Fibroblast of skin of right quadriceps (primary cell): ENCODE measurements at places on chromosomes 4 and X.
A peak's percentile ranks its signal among the peaks of the same experiment; 100 is the strongest.

GRCh38 chrX:19334945-19335626 is 8.6 kb upstream of the PDHA1 start:
- peak; percentile 1 for DNase-seq

GRCh38 chrX:68409194-68409593 is 24.1 kb downstream of the OPHN1 start:
- DNase-seq: no peak

- DNase-seq: peak; percentile 19
These were observed 6.8 kb upstream of the ANOS1 start for GRCh38 chrX:8738588-8739189.

DNA sequence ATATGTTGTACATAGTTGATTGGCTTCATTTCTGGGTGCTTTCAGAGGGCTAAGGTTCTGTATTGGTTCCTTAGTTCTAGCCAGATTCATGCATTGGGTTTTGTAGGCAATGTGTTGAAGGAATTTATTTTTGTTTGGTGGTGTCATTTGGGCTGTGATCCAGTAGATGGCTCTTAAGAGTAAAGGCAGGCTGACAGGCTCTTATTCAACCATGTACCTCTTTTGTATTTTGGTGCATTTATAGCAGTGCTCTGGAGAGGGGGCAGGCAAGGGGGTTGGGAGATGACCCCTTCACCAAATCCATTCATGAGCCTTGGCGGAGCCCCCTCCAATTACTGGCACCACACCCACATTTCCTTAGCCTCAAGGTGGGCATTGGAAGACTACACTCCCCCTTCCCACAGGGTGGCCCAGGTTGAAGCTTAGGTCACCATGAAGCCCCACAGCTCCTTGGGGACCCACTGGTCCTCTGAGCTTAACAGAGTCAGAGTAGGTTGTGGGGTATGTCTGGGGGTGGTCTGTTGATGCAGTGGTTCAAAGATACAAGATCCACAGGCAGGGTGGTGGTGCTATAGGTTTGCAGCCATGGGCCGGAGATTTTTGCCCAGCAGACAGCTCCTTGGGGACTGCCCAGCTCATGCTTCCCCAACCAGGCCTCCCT is 143.0 kb upstream of the GNPDA2 start:
- DNase-seq: no peak

DNA sequence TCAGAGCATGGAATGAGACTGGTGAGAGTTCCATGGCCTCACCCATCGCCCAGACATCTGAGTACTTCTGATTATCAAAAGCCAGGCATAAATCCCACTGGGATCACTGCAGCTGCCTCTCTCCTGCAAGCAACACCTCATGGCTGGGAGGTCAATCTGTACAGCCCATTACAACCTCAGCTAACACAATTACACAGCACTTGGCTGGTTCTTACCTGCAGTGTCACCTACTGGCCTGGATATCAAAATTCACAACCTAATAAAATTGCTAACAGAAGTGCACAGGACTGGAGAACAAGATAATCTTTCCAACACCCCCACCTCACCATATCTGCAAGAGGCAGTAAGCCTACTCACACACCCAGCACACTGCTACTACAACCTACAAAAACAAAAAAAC is 341.7 kb upstream of the NDST3 start:
- no peak for DNase-seq

DNA sequence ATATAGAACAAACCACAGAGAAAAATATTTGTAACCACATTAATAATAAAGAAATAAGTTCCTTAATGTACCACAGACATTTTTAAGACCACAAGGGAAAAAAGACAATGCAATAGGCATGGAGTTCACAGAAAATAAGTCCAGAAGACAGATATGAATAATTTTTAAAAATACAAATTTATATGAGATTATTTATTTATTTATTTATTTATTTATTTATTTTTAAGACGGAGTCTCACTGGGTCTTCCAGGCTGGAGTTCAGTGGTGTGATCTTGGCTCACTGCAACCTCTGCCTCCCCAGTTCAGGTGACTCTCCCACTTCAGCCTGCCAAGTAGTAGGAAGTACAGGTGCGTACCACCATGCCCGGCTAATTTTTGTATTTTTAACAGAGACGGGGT is 53.7 kb downstream of the THAP9 start:
- peak; percentile 7 for DNase-seq

DNA sequence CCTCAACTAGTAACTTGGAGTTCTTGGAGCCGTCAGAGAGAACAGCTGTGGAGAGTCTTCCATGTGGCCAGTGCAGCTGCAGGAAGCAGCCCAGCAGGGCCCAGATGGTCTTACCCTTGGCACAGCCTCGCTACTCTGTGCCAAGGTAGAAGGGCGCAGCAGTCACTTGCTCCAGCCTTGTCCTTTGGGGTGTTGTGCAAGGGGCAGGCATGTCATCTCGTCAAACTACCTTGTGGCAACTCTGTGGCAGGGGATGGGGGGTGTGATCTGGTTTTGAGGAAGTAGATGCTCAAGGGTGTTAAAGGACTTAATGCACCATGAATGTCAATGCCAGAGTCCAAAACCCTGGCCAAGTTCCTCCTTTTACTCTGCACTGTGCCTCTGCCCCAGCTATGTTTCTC is 34.2 kb upstream of the TBC1D14 start:
- no peak for DNase-seq

DNA sequence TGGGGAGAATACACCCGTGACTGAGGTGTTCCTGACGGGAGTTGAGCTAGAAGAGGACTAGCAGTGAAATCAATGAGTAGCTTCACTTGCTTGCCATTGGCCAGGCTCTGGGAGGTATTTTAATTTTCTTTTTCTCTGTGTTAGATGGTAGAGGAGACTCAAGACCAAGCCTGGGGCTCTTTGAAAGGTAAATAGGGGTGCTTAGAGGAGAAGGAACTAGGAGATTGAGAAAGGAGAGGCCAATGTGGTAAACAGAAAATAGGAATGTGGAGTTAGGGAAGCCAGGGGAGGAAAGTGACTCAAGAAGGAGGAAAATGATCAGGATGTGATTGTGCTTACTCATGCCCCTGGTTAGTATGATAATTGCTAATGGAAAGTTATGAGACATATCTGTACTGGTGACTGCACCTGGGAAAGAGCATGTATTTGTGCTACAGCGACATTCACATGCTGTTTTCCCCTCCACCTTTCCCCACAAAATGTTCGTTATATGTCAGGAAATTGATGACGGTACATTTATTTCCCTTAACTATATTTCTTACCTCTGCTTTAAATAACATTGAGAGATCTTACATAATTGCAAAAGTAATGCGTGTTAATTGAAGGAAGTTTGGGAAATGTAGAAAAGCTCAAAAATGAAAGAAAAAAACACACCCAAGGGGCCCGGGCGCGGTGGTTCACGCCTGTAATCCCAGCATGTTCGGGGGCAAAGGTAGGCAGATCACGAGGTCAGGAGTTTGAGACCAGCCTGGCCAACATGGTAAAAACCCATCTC is 16.9 kb upstream of the LRBA start:
- peak; percentile 61 for DNase-seq

GRCh38 chrX:18045436-18045835 is 175.2 kb downstream of the BEND2 start:
- no peak for DNase-seq

DNA sequence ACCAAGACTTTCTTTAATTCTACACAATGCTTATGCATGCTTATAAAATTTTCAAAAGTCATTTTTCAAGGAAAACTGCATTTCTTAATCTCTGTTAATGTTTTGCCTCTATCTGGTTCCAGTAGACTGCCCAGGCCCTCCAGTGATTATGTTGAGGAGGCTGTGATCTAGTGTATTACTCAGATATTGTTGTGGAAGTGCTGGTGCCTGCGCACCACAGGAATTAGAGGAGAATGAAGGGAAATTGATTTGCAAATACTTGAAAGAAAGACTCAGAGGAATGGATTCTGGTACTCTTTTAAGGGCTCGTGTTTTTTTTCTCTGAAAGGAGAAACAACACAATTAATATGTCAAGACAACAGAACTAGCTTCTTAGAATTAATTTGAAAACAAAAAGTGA is 1015.1 kb downstream of the RPA4 start:
- peak; percentile 61 for DNase-seq

DNA sequence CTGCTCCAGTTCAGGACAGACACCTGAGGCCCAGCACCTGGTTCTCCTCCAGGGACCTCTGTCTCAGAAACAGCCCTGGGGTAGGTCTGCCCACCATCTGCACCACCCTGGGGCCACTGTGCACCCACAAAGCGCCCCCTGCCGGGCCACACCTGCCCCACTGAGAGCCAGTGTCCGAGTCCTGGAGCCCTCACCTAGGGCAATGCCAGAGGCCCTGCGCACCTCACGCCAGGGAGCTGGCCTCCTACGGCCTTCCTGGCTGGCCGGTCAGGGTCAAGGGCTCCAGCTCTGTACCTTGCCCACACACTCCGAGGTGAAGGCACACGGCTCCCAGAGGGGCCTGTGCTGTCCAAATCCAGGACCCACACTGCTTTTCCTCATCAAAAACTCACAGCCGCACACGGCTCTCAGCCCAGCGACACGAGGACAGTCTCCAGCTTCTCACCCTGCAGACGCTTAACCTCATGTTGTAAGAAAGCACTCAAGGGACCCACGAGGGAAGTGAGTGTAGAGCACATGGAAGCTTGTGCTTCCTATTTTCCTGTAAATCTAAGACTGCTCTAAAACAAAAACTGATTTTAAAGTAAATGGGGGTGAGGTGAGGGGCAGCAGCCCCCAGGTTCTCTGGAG is 5.4 kb downstream of the CTBP1 start:
- DNase-seq: no peak

DNA sequence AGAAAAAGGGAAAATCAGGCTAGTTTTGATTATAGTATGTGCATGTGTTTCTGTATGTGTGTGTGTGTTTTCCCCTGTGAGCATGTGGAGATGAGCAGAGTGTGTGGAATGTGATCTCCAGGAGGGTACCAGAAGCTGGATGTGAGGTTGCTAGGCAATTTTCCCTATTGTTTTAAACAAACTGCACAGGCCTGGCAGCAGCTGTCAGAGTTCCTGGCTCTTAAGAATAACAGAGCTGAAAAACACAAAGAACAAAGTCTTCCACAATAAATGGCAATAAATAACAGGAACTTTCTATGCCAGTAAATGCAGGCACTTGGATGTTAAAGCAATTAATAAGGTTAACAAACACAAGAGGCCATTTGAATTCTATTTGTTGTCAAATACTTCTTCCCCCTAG is 344.6 kb upstream of the CTSO start:
- DNase-seq: peak; percentile 96

- no peak for DNase-seq
These were observed 119.0 kb downstream of the MANBA start for GRCh38 chr4:102641793-102642192.

DNA sequence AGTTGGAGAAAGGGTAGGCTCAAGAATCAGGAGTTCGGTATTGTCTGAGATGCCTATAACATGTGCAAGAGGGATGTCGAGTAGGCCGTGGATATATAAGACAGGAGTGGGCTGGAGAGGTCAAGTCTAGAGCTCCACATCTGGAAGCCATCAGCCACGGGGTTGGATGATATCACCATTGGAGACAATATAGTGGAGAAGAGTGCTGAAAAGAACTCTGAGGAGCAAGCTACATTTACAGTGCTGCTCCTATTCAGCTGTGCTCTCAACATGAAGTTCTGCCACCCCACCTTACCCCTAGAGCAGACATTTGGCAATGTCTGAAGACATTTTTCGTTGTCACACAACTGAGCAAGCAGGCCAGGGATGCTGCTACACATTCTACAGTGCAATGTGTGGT is 20.9 kb upstream of the PLAC1 start:
- peak; percentile 58 for DNase-seq

GRCh38 chrX:39631276-39632229 is 466.2 kb downstream of the BCOR start:
- DNase-seq: no peak

DNA sequence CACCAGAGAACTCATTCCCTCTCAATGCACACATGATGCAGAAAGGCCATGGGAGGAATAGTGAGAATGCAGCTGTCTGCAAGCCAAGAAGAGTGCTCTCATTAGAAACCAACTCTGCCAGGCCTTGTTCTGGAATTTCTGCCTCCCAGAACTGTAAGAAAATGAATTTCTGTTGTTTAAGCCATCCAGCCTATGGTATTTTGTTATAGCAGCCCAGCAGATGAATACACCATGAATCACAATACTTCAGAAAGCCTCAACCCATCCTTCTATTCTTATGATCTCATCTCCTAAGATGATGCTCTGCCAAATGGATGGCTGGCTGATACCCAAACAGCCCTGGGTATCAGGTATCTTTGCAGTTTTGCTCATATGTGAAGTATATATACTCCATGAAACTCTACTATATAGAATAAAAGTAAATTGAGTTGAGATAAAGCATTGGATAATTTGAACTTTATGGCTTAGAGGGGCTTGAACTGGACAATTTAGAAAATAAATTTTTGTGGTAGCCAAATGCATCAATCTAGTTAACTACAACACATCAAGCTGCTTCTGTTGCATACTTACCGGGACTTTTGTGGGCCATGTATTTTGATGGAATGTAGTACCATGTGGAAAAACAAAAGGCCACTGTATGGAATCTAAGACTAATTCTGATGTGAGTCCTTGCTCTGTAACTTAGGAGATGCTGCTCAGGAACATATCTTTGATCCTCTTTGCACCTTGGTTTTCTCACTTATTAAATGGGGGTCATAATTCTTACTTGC is 245.9 kb downstream of the HS3ST1 start:
- DNase-seq: peak; percentile 84

DNA sequence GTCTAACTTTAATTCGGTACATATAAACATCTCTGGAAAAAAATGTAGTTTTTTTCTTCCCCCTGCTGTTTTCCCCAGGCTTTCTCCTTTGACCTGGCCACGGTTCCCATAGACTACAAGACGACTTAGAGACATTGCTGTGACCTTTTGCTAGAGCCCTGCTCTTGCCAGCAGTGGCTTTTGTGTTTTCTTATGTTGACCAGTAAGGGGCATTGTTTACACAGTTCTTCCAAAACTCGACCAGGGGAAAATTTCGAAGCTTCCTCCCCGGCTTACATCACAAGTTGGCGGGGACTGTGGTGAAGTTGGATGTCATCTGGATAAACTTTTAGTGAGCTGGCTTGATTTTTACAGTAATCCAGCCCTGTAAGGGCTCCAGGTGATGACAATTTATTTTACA is 9.3 kb downstream of the CCDC160 start:
- DNase-seq: no peak

DNA sequence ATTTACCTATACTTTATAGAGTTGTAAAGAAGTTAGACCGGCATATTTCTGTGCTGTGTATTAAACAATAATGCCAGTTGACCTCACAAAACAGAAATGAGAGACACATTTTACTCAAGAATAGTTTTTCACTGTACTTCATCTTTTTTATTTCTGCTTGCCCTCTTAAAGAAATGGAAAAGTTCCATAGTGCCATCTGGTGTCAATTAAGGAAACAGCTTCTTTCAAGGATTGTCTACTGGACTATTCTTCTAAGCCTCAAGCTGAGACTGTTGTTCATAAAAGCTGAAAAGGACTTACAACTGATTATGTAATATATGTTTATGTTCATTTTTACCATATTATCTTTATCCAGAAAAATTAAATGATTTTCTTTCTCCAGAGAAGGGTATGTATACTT is 1523.7 kb downstream of the ARAP2 start:
- peak; percentile 67 for DNase-seq

DNA sequence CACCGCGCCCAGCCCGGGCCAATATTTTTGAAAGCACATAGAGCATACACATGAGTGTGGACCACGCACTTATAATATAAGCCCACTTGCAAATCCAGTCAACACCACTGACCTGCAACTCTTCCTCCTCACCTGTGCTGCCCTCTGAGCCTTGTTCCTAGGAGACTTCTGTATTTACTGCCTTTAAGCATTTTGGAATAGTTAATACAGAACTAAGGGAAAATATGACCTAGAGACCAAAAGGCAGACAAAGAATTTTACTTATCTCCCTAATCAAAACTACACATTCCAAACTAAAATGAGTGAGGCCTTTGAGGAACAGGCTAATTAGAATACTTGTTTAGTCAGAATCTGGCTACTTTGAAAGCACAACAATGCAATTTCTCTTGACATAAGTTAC is 89.1 kb downstream of the RELL1 start:
- DNase-seq: no peak
